Thymus (tissue), 14 donors: ENCODE measurements at places on chromosomes 5 and 9. TPM values are rescaled to one million over a fixed set of nuclear protein-coding genes. Genes with fewer than 3 reads are reported as not detected.

TSSK1B gene
- 0.02 TPM for polyA plus RNA-seq

CRB2 gene
- 0.21 TPM for polyA plus RNA-seq

DNA sequence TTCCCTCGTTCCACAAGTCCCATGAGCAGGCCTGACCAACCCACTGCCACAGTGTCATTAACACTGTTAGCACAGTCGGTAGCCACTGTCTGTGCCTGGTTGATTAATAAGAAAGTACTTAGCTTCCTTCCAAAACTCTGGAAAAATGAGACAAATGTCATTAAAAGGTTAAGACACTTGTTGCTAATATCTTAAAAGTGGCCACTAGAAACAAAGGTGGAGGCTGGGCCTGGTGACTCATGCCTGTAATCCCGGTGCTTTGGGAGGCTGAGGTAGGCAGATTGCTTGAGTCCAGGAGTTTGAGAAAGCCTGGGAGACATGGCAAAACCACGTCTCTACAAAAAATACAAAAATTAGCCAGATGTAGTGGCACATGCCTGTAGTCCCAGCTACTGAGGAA is 194.0 kb downstream of the PDZD2 start:
- no peak overlapping the region for H3K27ac ChIP-seq
- H3K27me3 ChIP-seq: no peaks in the 10 kb centered on the region
- H3K4me1 ChIP-seq: no peaks in the 10 kb centered on the region
- no peak overlapping the region for H3K4me3 ChIP-seq
- H3K36me3 ChIP-seq: no peaks in the 10 kb centered on the region

DNA sequence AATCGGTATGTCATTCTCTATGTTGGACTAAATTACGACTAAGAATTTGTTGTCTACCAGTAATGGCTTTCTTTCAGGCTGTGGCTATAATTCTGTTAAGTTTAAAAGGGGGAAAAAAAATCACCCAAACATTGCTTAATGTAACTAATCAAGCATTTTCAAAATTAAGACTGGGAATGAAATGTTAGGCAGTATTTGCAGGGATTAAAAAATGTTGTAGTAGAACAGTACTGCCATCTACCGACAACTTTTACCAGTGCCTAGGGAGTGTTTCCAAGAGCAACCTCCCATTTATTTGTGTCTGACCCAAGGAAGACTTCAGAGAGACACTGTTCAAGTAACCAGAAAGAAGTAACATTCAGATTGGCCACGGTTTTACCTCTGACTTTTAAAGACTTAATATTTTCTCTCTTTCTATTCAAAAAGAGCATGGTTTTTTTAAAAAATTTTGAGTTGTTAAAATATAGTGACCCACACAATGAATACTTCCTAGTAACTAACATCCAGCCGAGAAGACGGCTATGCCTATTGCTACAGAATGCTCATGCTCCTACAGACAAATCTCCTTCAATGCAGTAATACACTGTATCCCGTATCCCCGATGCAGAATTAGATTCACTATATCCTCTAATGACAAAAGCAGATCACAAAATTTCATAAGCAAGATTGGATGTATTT is 92.4 kb downstream of the ARL15 start:
- H3K4me3 ChIP-seq: no peak overlapping the region
- H3K27ac ChIP-seq: no peak overlapping the region
- no peaks in the 10 kb centered on the region for H3K4me1 ChIP-seq
- no peaks in the 10 kb centered on the region for H3K27me3 ChIP-seq
- DNase-seq: no peak
